Keratinocyte (primary cell): ENCODE measurements at places on chromosomes 1 and 21. TPM values are rescaled to one million over a fixed set of nuclear protein-coding genes. Genes with fewer than 3 reads are reported as not detected.

DNA sequence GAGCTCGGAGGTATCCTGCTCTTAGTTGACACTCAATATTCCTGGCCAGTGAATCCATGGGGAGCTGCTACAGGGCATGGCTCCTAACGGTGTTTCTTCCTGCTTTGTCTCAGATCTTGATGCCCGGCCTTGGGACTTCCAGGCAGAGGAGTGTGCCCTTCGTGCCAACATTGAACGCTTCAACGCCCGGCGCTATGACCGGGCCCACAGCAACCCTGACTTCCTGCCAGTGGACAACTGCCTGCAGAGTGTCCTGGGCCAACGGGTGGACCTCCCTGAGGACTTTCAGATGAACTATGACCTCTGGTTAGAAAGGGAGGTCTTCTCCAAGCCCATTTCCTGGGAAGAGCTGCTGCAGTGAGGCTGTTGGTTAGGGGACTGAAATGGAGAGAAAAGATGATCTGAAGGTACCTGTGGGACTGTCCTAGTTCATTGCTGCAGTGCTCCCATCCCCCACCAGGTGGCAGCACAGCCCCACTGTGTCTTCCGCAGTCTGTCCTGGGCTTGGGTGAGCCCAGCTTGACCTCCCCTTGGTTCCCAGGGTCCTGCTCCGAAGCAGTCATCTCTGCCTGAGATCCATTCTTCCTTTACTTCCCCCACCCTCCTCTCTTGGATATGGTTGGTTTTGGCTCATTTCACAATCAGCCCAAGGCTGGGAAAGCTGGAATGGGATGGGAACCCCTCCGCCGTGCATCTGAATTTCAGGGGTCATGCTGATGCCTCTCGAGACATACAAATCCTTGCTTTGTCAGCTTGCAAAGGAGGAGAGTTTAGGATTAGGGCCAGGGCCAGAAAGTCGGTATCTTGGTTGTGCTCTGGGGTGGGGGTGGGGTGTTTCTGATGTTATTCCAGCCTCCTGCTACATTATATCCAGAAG, 16.7 kb downstream of the ALX3 start:
- DNase-seq = no peak

- no peak for DNase-seq
Observed at GRCh38 chr1:41394369-41394744, 33.1 kb downstream of the FOXO6 start.

GRCh38 chr21:30200000-30200399, 15.9 kb downstream of the CLDN8 start:
- DNase-seq = no peak

Gene F13B
- not detected in 3 replicates for polyA plus RNA-seq

Gene LCK
- polyA plus RNA-seq = 0.10 to 0.31 TPM (median 0.16 TPM) in 3 replicates

Gene TTC22
- 5.1 to 8.0 TPM (median 7.2 TPM) in 3 replicates for polyA plus RNA-seq
